ENCODE measurements at places on chromosomes 6 and 20.
A peak's percentile ranks its signal among the peaks of the same experiment; 100 is the strongest.

- DNase-seq = no peak
These were observed 19.0 kb upstream of the GSTA4 start for GRCh38 chr6:53014063-53014462.

- no peak for DNase-seq
These were observed 107.0 kb downstream of the POPDC3 start for GRCh38 chr6:105072798-105073199.

DNA sequence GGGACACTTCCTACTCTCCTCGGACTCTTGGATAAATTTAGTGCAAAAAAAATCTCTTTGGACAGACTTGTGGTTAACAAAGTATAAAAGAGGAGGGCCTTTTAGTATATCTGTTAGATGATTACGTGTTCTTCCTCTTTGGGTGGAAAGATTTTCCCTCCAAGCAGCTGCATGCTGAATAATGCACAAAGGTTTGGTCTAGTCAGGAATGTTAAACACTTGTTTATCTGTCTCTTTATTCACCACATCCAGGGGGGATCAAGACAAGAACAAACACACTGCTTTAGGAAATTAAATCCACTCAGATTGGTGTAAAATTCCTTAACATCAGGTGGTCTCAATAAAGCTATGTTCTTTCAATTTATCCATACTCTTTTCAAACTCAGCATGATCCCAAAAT lies 260.9 kb upstream of the CHD6 start:
- DNase-seq = no peak

DNA sequence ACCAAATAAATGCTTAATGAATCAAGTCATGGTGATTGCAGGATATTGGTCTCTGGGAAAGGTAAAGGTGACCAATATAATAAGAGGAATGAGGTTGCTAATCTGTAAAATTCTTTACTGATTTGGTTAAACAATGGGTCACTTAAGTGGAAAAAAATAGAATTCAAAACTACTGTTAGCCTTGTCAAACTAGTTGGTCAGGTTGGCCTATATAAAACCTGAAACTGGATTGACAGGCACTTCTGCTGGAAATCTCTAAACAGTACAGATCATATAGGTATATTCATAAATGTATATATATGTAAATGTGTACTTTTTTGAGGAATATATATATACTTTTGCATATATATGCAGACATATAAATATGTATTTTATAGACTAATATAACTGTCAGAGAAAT lies 19.7 kb downstream of the PLCB4 start:
- no peak for DNase-seq

DNA sequence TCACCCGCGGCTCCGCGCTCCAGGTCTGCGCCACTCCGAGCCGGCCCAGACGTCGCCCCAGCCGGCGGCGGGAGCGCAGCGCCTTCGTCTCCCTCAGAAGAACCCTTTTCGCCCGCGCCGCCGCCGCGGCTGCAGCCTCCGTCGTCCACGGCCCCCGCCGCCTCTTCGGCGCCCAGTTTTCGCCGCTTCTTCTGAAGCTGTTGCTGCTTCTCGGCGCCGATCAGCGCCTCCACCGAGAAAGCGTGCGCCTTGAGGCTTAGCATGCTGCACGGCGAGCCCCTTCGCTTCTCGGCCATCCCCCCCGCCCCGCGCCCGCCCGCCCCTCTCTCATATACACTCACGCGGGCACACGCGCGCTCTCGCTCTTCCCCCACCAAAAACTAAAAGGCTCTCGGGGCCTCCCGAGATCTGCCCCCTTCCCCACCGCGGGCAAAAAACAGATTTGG lies 489 bp downstream of the TBX18 start:
- DNase-seq = peak; percentile 29

DNA sequence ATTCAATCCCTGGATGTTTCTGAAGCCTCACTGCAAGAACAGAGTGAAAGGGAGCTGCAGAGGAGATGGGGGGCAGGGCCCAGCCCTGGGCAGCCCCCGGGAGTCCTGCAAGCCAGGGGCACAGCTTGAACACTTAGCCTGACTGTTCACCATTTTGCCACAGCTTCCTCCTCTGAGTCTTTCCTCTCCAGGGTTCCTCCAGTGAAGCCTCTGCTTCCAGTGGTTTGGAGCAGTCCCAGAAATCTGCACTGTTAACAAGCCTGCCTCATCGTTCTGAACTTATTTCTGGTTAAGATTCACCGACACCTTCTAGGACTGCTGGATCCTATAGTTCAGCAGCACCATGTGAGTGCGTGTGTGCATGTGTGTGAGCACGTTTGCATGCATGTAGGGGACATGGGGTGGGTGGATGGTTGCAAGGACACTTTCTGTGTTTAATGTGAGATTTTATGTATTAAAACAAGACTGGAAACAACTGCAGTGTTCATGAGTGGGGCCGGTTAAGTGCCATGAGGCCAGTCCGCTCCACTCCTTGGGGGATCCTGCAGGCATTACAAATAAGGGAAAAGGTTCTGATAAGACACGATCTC lies 24.6 kb downstream of the CEBPB start:
- no peak for DNase-seq

- no peak for DNase-seq
These were observed 36.1 kb downstream of the NCOA7 start for GRCh38 chr6:125826695-125827463.

DNA sequence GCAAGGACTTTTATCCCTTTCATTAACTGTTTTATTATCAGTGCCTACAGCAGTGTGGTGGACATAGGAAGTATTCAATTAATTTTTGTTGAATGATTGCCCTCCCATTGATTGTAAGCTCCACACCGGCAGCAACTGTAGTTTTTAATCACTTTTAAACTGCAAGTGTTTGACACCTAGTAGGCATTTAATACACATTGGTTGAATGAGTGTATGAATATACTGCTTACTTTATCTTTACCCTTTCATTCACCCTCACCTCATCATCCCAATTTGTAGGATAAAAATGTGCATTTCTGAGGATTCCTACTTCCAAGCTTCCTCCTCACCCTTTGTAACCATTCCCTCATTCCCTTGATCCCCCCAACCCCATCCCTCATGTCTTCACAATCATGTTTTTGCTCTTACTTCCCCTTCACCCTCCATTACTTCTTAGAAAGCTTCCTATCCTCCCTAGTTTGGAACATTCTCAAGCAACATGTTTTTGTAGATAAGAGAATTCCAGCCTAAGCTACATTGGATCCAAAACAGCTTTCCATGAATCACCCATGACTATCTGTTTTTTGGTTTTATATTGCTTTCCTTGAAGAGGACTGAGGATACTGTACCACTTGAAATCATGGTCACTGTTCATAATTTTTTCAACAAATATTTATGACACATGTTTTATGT lies 955 bp upstream of the SLC26A8 start:
- no peak for DNase-seq

- DNase-seq = peak; percentile 67
These were observed 23.6 kb upstream of the WFDC2 start for GRCh38 chr20:45445805-45446562.

DNA sequence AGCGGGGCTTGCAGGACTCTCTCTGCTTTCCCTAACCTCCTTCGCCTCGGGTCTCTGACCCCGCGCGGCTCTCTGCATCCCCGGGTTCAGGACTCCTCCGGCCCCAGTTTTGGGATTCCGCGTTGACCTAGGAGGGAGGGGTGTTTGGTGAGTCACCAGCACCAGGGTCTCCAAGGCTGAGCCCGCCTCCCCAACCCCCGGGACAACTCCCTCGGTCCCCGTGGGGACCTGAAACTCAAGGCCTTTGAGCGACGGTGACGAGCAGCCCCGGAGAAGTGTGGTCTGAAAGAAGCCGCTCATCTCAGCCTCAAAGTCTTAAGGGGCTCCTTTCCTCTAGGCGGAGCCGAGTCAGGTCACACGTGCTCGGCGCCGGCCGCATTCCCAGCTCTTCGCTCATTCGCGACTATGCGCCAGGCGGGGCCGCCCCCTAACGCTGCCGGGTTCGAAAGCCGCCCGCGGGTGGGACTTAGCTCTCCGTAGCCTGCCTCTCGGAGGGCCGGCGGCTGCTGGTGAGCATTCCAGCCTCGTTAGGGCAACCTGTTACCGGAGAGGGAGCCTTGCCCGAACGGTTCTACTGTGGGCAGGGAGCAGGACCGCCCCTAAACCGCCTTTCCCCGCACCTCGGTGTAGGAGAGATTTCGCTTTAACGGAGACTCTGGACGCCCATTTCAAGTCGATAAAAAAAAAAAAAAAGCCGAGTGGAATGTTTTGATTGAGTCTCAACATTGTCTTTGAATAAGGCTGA lies 3.0 kb upstream of the PRDM13 start:
- peak; percentile 87 for DNase-seq

GRCh38 chr6:6920114-6920986 lies 187.4 kb upstream of the RREB1 start:
- no peak for DNase-seq

DNA sequence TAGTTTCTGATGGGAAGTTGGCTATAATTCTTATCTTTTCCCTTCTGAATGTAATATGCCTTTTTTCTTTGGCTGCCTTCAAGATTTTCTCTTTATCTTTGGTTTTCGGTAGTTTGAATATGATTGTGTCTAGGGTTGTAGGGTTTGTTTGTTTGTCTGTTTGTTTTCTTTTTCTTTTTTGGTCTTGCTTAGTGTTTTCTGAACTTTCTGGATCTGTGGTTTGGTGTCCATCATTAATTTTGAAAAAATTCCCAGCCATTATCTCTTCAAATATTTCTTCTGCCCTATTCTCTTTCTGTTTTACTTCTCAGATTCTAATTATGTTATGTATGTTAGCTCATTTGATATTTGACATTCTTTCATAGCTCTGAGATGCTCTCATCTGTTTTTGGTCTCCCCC lies 79.4 kb downstream of the CHMP4B start:
- no peak for DNase-seq

- no peak for DNase-seq
These were observed 36.8 kb downstream of the ZMYND8 start for GRCh38 chr20:47319517-47320252.
